ENCODE measurements at places on chromosomes 11 and 22. TPM values are rescaled to one million over a fixed set of nuclear protein-coding genes. Genes with fewer than 3 reads are reported as not detected.

GRCh38 chr11:112525844-112526590 lies 265.4 kb upstream of the PLET1 start:
- no peak for DNase-seq

DNA sequence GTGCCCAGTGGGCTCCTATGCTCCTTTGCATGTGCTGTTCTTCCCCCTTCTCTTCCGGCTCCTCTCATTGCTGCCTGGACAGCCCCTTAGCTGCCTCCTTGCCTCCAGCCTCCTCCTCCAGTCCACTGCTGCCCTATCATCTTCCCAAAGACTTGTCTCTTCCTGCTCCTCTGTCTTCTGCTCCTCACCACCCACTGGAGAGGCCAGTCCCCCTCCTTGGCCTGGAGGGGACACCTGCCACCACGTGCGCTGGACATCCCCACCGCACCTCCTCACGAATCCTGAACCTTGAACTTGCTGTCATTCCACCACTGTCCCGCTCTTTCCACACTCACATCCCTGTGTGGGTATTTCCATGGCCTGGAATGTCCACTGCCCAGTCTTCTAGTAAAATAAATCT lies 49.8 kb downstream of the MICAL2 start:
- no peak for DNase-seq

DNA sequence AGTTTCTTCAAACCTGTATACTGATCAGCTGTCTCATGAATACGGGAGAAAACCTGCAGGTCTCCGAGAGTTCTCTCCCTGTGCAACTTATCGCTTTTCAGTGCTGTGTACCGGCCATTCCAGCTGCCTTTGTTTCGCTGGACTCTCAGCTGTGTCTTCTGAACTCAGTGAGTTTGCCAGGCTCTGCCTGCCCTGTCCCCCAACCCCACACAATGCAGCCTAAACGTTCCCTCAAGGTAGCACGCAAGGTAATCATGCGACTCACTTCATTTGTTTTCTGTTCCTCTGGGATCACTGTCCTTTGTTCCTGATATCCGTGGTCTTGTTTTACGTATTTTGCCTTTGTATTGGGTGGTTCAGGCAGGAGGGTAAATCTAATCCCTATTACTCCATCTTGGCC lies 13.5 kb downstream of the RBM7 start:
- no peak for DNase-seq

DNA sequence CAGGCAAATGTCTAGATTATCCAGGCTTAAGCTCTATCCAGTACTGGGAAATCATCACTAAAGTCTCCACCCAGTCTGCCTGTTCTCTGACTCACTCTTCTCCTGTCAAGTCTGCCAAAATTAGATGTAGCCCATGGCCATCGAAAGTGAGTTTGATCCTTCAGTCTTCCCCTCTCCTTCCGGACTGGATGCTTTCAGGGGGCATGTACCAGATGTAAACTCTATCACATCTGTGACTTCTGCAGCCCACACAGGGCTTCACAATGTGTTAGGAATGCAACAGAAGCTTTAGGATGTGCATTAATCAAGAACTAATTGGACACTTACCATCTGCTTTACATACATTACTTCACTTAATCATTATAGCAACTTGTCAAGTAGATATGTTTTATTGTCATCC lies 12.3 kb downstream of the ME3 start:
- DNase-seq = no peak

DNA sequence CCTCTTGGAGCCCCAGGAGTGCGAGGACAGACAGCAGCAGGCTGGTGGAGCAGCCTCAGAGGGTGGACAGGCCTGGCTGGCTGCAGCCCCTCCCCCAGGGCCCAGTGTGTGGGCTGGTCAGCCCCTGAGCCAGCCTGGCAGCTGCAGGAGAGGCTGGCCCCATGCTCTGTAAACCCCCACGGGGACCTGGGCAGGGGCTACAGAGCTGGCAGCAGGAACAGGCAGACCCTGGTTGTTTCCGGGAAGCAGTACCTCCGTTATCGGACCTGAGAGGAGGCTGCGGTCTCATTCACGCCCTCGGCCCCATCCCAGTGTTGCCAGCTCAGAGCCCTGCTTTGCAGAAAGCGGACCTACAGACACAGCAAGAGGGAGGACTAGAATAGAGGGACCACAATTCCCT lies 38.5 kb upstream of the COMT start:
- DNase-seq = no peak

A4GALT gene
- 6.1 TPM for total RNA-seq
